ENCODE measurements at places on chromosomes 6 and 20.

- no peaks in the 10 kb centered on the region for H3K27me3 ChIP-seq
- no peaks in the 10 kb centered on the region for H3K4me1 ChIP-seq
- DNase-seq: no peak
- no peaks in the 10 kb centered on the region for H3K36me3 ChIP-seq
- H3K27ac ChIP-seq: no peak overlapping the region
Observed at GRCh38 chr6:114783083-114783482, 440.3 kb upstream of the HS3ST5 start.

DNA sequence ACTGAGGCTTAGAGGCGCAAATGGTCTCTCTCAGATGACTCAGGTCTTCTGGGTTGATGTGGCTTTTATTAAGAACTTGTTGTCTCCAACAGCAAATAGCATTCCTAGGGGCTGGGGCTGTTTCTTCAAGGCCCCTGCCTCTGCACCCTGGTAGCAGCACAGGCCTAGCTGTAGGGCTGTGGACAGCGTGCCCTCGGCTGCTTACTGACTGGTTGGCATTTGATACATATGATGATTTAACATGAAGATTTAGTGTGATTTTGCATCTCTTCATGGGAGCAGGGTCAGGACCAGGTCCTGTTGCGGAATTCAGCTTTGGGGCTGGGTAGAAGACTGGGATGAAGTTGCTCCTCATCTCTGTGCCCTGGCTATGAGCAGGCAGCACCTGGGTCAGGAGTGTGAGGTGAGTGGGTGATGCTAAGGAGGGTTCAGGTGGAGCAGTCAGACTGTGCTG lies 24.3 kb upstream of the IER3 start:
- DNase-seq: no peak
- no peaks in the 10 kb centered on the region for H3K36me3 ChIP-seq
- no peak overlapping the region for H3K27ac ChIP-seq
- no peaks in the 10 kb centered on the region for H3K27me3 ChIP-seq

GRCh38 chr6:54992789-54993188 lies 146.2 kb downstream of the FAM83B start:
- no peaks in the 10 kb centered on the region for H3K36me3 ChIP-seq
- DNase-seq: no peak
- H3K27ac ChIP-seq: no peak overlapping the region
- H3K4me3 ChIP-seq: no peak overlapping the region
- no peaks in the 10 kb centered on the region for H3K4me1 ChIP-seq
- H3K27me3 ChIP-seq: no peaks in the 10 kb centered on the region

- H3K4me3 ChIP-seq: no peak overlapping the region
- no peaks in the 10 kb centered on the region for H3K27me3 ChIP-seq
- no peaks in the 10 kb centered on the region for H3K36me3 ChIP-seq
- peaks cover 24% of the 10 kb centered on the region for H3K4me1 ChIP-seq
Observed at GRCh38 chr6:137816688-137817618, 50.1 kb upstream of the TNFAIP3 start.

DNA sequence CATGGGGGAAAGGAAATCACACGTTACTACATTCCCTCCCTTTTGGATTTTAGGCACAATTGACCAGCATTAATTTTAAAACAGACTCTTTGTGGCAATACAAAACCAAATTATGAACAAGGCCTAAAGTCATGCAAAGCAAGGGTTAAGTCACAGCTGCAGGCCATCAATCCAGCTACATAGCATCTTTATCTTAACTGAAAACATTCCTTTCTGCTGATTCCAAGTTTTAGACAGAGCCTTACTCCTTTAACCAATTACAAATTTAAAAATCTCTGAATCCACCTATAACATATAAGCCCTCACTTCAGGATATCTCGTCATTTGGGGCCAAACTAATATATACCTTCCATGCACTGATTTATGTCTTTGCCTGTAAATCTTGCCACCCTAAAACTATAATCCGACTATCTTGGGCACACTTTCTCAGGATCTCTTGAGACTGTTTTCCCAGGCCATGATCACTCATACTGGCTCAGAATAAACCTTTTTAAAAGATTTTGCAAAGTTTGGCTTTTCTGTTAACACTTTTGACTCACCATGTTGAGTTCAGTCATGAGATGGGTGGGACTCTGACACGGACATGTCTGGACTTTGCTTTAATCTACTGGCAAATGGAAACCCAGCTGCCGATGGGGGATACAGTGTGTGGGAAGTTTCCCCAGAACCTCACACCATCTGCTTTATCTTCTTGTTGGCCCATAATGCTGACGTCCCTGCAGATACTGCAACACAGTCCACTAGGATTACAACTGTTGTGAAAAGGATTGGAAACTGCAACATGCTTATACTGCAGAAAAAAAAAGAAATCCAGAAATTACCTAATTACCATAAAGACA lies 757.0 kb downstream of the PTPRT start:
- no peak overlapping the region for H3K4me3 ChIP-seq
- no peaks in the 10 kb centered on the region for H3K4me1 ChIP-seq
- no peak for DNase-seq
- H3K27me3 ChIP-seq: no peaks in the 10 kb centered on the region
- H3K36me3 ChIP-seq: no peaks in the 10 kb centered on the region

- no peak for DNase-seq
- H3K4me1 ChIP-seq: no peaks in the 10 kb centered on the region
- no peak overlapping the region for H3K27ac ChIP-seq
- no peak overlapping the region for H3K4me3 ChIP-seq
- H3K36me3 ChIP-seq: no peaks in the 10 kb centered on the region
Observed at GRCh38 chr6:51467231-51467952, 620.0 kb downstream of the PKHD1 start.

GRCh38 chr6:41367700-41368099 lies 32.3 kb downstream of the NCR2 start:
- peaks cover 56% of the 10 kb centered on the region for H3K27me3 ChIP-seq
- no peaks in the 10 kb centered on the region for H3K36me3 ChIP-seq
- peaks cover 26% of the 10 kb centered on the region for H3K4me1 ChIP-seq
- no peak overlapping the region for H3K27ac ChIP-seq
- DNase-seq: no peak

- no peak for DNase-seq
- H3K36me3 ChIP-seq: no peaks in the 10 kb centered on the region
- no peak overlapping the region for H3K27ac ChIP-seq
- H3K27me3 ChIP-seq: peaks cover 3% of the 10 kb centered on the region
Observed at GRCh38 chr6:14750059-14750661, 495.7 kb upstream of the JARID2 start.

GRCh38 chr6:85482206-85482904 lies 32.5 kb downstream of the NT5E start:
- H3K4me3 ChIP-seq: no peak overlapping the region
- no peaks in the 10 kb centered on the region for H3K27me3 ChIP-seq
- H3K27ac ChIP-seq: no peak overlapping the region
- H3K4me1 ChIP-seq: peaks cover 6% of the 10 kb centered on the region
- DNase-seq: no peak

DNA sequence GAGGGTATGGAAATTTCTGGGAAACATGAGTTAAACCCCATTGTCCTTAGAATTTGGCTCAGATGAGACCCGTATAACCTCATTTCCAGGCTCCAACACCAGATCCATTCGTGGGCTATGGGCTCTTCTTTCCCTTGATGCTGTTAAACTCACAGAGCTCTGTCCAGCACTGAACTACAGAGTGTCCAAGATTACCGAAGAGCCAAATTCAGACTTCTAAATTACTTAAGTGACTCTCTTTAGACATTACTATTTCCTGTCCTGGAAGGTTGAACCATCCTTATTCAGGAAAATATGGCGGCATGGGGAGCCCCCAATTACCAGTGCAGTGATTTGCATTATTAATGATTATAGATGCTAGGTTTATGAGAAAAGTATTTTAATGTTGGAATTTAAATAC lies 124.9 kb upstream of the EDN1 start:
- no peaks in the 10 kb centered on the region for H3K27me3 ChIP-seq
- no peak overlapping the region for H3K4me3 ChIP-seq
- no peak for DNase-seq
- H3K4me1 ChIP-seq: peaks cover 13% of the 10 kb centered on the region
- H3K36me3 ChIP-seq: peaks cover 15% of the 10 kb centered on the region

GRCh38 chr20:48003021-48003420 lies 217.7 kb upstream of the SULF2 start:
- peaks cover 13% of the 10 kb centered on the region for H3K27me3 ChIP-seq
- no peak overlapping the region for H3K27ac ChIP-seq
- DNase-seq: no peak
- no peaks in the 10 kb centered on the region for H3K36me3 ChIP-seq

DNA sequence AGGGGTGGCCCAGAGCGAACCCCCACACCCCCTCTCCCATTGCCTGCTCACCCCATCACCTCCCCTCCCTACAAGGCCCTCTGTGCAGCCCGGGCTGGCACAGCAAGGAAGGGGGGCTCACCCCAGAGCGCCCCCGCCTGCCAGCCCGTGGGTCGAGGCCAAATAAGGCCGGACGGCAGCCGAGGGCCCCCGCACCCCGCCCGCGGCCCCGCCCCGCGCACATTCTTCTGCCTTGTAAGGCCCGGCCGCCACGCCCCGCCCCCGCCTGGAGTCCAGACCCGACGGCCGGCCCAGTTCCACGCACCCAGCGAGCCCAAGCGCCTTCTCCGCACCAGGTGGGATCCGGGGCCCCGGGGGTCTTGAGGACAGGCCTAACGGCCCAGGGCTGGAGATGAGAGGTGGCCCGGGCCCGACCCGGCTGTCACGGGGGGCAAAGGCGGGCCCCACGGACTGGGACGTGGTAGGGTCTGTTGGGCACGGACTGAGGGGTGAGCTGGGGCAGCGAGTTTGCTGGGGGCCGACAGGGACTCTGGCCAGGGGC lies at the start of gene MYL9:
TSS of gene MYL9 (plus strand) at position 293 of the 541 bp plus-strand sequence. CDS start 3,366 bp downstream, outside the sequence.
- H3K27me3 ChIP-seq: no peaks in the 10 kb centered on the region
- no peak within 1 kb of the TSS for H3K27ac ChIP-seq
- no peak for DNase-seq
- H3K4me1 ChIP-seq: peaks cover 9% of the 10 kb centered on the region
- no peak within 1 kb of the TSS for H3K4me3 ChIP-seq
- H3K36me3 ChIP-seq: no peaks in the 10 kb centered on the region

GRCh38 chr20:17971300-17972013 lies 2.6 kb downstream of the MGME1 start:
- peak overlapping the region; percentile 69 for H3K4me3 ChIP-seq
- no peaks in the 10 kb centered on the region for H3K27me3 ChIP-seq
- DNase-seq: no peak
- H3K4me1 ChIP-seq: peaks cover 27% of the 10 kb centered on the region
- H3K27ac ChIP-seq: no peak overlapping the region
- peaks cover 9% of the 10 kb centered on the region for H3K36me3 ChIP-seq

GRCh38 chr20:305745-306144 lies 8.4 kb downstream of the ZCCHC3 start:
- no peak for DNase-seq
- no peaks in the 10 kb centered on the region for H3K27me3 ChIP-seq
- peaks cover 15% of the 10 kb centered on the region for H3K4me1 ChIP-seq
- H3K36me3 ChIP-seq: peaks cover 1% of the 10 kb centered on the region

DNA sequence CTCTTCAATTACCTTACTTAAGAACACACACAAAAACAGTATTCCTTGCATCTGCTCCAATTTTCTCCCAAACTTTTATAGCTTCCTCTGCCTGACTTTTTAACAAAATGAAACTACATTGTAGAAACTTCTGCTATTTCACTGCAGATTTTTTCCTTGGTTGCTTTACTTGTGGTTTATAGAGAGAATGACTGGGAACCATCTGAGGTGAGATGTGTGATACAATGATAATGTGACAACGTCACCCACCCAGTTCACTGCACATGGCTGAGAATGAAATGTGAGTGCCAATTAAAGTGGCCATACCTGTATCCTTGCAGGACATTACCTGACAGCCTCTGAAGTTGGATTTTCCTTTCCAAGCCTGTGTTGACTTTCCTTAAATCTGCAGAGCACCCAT lies 258.4 kb downstream of the CD83 start:
- H3K4me3 ChIP-seq: no peak overlapping the region
- no peaks in the 10 kb centered on the region for H3K36me3 ChIP-seq
- H3K27me3 ChIP-seq: no peaks in the 10 kb centered on the region
- no peak overlapping the region for H3K27ac ChIP-seq

DNA sequence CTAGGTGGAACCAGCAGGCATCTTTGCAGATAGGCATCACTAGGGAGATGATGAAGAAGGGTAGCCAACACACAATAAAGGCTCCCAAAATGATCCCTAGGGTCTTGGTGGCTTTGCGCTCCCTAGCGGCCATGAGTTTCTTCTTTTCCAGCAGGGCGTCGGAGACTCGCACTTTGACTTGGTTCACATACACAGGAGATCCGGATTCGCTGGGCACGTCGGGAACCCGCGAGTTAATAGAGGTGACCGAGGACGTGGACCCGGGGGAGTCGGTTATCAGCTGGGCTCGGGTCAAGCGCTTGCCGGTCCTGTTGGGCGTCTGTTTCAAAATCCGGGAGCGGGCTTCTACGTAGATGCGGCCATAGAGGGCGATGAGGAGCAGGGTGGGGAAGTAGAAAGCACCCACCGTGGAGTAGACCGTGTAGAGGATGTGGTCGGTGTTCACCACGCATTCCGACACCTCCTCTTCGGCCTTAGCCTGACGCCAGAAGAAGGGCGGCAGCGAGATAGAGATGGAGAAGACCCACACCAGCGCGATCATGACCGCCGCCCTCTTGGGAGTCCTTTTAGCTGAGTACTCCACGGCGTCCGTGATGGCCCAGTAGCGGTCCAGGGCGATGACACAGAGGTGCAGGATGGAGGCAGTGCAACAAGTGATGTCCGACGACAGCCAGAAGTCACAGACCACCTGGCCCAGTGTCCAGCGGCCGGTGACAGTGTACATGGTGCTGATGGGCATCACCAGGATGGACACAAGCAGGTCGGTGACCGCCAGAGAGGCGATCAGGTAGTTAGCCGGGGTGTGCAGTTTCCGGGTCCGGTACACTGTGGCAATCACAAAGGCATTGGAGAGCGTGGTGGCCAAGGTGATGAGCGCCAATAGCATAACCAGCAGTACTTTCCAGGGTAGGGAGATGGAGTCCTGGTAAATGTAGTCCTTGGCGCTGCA lies 658 bp downstream of the HTR1B start:
- peaks cover 52% of the 10 kb centered on the region for H3K27me3 ChIP-seq
- no peak overlapping the region for H3K27ac ChIP-seq
- H3K36me3 ChIP-seq: no peaks in the 10 kb centered on the region
- peaks cover 27% of the 10 kb centered on the region for H3K4me1 ChIP-seq
- no peak for DNase-seq
- no peak overlapping the region for H3K4me3 ChIP-seq

DNA sequence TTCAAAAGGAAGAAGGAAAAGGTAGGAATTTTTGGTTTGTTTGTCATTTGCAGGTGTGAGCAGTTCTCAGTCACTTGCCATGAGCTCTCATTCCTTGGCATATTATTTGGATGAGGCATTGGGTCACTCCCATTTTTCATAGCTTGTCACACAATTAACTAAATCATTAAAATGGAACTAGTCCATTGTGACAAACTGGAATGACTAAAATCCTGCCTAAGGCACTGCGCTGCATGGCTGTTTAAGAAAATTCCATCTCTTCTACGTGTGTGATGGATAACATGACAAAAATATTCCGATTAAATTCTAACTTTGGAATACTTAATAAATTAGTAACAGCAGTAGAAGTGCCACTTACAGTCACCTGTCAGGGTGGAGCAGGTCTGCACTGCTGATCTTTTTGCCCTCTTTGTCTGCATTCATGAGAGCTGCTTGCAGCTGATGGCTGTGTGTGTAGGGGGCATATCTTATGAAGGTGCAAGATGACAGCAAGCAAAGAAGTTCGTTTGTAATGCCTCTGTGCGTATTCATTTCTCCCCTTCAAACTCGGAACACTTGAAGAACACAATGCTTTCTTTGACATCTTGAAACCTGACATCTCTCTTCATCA lies 1292.6 kb upstream of the MAP3K7 start:
- no peak overlapping the region for H3K27ac ChIP-seq
- no peak for DNase-seq
- no peak overlapping the region for H3K4me3 ChIP-seq
- H3K4me1 ChIP-seq: no peaks in the 10 kb centered on the region
- H3K27me3 ChIP-seq: no peaks in the 10 kb centered on the region

All from CD4-positive, alpha-beta T cell (primary cell).